ENCODE measurements at places on chromosomes 4 and X. TPM values are rescaled to one million over a fixed set of nuclear protein-coding genes. Genes with fewer than 3 reads are reported as not detected.

PABPC4L gene
- 0.51 TPM for total RNA-seq

GRCh38 chr4:153521478-153521877 lies 55.3 kb downstream of the TMEM131L start:
- no peak for DNase-seq

ZFP92 gene
- total RNA-seq, result 0.05 TPM

DNA sequence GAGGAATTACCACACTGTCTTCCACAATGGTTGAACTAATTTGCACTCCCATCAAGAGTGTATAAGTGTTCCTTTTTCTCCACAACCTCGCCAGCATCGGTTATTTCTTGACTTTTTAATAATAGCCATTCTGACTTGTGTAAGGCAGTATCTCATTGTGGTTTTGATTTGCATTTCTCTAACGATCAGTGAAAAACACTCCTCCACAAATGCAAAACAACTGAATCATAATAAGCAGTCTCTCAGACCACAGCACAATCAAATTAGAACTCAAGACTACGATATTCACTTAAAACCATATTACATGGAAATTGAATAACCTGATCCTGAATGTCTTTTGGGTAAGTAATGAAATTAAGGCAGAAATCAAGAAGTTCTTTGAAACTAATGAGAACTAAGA lies 371.7 kb downstream of the CXXC4 start:
- DNase-seq, result no peak

MTNR1A gene
- not detected for total RNA-seq

NXF2B gene
- total RNA-seq, result not detected

DNA sequence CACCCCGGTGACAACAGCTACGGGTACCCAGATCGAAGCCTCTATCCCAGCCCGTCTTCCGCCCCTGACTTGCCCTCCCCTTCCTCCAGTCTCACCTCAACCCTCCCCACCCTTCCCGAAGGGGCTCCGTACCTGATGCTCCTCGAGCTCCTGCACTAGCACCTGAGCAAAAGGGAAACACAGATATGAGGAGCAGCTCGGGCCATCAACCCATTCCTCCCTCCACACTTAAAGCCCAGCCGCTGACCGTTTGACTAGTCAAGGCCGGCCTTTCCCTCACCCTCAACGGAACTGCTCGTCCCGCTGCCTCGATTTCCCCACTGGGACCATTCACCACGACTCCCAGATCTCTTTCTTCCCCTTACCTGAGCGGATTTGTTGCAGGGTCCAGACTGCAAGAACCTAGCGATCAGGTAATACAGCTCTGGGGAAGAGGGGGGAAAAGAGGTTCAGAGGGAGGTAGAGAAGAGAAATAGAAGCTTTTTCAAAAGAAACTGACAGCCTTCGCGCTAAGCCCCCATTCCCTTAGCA lies 731 bp downstream of the BRWD3 start:
- DNase-seq, result peak; percentile 21

GRCh38 chrX:11421805-11422524 lies 128.8 kb downstream of the AMELX start:
- DNase-seq, result no peak

All from gastrocnemius medialis (tissue), 4 donors.